Stimulated activated CD8-positive, alpha-beta memory T cell treated with anti-CD3 and anti-CD28 coated beads, Interleukin-2, amount 100 ng/mL, for 48 hours (primary cell): ENCODE measurements at places on chromosomes 2 and 18.

DNA sequence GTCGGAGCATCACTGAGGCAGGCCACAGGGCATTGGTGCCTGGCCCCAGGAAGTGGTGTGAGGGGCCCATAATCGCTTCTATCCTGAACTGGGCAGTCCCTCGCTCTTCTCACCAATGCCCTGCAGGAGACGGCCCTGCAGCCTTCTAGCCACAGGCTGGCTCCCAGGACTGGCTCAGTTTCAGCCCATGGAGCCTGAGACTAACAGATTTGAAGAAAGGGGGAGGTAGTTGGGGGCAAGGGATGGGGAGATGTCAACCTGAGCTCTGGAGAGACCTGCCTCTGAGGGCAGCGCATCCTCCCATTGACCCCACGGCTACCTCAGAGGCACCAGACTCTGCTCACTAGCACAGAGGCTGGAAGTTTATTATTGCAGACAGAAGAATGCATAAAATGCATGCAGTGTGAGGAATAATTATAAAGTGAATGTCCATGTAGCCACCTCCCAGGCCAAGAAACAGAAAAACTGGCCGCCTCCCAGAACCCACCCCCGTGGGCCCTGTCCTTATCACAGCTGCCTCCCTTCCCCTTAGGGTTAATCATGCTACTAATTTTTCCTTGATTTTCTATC, 1.4 kb downstream of the TOGARAM2 start:
- no peak for DNase-seq

DNA sequence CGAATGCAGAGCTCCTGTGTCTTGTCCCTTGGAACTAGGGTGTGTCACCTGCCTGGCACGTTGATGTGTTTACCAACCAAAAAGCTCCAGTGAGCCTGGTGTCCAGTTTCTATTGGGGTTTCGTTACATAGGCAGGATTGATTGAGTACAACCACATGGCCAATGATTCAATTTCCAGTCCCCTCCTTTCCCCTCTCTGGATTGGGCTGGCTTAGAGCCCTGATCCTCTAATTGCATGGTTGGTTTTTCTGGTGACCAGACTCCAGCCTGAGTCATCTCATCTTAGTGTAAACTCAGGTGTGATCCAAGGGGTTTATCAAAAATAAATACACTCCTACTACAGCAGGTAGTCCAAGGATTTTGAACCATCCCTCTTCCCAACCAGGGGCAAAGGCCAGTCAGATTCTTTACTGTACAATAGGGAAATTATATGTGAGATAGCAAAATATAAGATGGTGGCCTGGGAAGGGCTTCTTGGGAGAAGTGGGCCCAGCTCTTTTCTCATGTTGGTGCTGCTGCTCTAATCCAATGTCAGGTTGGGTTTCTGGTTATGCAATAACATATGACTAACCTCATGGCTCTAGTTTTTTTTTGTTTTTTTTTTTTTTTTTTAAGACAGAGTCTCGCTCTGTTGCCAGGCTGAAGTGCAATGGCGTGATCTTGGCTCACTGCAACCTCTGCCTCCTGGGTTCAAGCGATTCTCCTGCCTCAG, 64.7 kb upstream of the MGAT5 start:
- DNase-seq, result no peak

DNA sequence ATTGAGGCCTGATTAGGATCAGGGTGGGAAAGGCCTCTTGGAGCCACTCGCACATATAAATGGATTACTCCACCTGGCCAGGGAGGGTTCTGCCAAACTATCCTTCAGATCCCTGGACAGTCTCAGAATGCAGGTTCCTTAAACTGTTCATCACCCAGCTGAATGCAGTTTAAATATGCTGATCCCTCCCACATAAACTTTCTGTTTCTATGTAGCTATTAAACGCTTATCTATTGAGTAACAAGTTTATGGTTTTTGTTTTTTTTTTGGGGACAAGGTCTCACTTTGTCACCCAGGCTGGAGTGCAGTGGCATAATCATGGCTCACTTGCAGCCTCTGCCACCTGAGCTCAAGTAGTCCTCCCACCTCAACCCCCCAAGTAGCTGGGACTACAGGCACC, 1.9 kb downstream of the CAD start:
- DNase-seq, result no peak

DNA sequence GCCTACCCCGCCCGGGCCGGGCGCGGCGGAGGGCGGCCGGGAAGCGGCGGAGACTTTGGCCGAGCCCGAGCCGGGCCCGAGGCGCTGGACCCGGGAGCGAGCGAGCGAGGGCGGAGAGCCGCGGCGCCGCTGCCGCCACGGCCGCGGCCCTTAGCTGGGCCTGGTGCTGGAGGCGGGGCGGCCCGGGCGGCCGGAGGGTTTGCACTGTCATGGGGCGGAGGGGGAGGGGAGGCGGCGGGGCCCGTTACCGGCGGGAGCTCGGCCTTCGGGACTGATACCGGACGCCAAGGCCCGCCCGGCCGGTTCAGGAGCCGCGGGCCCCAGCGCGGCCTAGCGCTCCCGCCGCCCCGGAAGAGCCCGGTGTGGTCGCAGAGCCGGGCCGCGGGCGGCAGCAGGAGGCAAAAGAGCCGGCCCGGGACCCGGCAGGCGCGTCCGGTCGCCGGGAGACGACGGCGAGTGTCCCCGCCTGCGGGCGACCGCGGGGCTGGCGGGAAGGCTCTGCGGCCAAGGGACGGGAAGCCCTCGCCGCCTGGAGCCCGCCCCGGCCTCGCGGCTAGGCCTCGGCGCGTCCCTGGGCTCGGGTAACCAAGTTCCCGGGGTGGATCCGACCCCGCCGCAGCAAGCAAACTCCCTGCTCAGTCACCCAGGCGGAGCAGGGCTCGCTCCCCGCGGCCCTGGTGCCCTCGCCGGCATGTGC, 697 bp downstream of the KCMF1 start:
- DNase-seq, result peak; percentile 49

GRCh38 chr2:164617466-164617865, 3.8 kb downstream of the GRB14 start:
- DNase-seq, result no peak

DNA sequence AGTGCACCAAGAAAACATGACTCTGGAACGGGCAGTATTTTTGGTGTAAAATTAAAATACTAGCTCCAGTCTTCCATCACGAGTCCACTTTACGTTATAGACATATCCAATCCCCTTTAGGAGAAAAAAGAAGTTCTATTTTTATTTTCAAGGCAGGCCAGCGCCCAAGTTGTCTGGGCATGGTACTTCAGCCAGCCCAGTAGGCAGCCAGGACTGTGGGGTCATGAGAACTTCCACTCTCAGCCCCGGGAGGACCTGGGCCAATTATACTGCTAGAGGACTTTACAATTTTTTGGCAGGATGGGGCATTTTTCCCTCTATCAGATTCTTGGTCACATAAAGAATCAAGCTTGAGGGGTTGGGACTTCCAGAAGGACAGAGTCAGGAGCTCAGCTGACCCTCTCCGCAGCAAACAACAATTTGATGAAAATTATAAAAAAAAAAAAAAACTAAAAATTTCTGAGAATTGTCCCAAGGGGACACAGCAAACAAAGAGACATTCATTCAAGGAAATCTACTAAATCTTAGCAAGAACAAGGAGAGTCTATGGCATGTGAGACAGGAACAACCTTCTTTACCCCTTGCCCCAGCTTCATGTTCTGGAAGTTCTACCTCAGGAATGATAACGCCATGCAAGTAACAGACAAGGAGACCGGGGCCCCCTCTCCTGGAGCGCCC, 37.3 kb upstream of the B3GNT2 start:
- DNase-seq, result no peak

DNA sequence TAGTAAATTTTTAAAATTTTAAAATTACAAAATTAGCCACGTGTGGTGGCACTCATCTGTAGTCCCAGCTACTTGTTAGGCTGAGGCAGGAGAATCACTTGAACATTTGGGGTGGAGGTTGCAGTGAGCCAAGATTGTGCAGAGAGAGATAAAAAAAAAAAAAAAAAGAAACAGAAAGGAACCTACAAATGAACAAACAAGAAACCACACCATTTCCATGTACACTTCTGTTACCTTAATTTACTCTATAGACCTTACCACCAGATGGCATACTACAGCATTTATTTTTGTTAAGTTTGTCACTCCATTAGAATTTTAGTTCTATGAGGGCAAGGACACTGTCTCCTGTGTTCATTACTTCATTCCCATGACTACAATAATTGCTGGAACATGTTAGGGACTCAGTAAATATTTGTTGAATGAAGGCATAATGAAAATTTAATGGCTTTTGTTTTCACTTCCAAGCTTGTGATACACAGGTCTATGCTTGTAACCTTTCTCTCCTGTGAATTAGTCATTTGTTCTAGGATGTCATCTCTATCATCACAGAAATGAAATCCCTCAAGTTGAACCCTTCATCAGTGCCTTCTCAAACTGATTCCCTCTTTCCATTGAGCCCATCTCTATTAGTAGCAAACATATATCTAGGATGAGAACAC, 76.0 kb downstream of the ARHGAP15 start:
- no peak for DNase-seq

DNA sequence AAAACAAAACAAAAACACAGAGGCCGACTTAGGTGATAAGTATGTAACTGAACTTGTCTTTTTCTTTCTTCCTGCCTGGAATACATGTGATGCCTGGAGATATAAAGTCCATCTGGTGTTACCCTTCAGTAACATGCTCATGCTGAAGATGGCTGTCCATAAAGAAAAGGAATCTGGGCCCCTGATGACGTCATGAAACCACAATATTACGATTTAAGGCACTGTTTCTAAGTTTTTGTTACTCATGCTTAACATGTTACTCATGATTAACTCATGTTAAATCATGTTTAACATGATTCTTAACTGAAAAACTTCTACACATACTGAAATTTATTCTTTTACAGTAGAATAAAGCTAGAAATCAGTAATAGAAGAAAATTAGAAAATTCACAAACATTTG, 49.0 kb downstream of the STRADB start:
- DNase-seq, result no peak

DNA sequence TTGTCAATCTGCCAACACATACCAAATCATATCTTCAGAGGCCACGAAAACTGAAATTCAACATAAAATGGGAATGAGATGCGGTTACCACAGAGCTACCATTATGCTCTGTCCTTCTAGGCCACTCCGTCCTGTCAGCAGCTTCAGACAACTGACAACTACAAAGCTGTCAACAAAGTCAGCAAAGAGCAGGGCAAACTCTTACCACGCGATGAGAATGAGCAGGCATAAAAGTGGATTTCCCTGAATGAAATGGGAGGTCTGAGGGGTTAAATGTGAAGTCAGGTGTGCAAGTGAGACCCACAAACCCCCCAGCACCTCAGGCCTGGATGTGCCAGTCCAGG, 130.1 kb downstream of the LNPK start:
- no peak for DNase-seq

- DNase-seq, result no peak
Measured at GRCh38 chr2:170189757-170190156, 11.8 kb downstream of the MYO3B start.

DNA sequence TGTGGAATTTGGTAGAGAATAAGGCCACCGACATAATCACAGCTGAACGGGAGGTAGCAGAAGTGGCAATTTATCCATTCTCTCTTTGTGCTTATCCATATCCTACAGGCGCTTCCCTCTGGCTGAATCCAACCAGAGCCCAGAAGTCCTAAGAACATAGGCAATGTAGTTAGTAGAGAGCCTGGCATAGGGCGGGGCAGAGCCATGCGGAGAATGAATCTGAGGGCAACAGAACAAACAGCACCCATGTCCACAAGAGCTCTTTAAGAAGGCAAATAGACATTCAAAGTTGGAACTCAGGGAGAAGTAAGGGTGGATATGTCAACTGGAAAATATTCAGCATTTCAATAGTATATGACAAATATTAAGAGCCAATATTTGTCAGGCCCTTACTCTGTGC, 305.9 kb upstream of the VWC2L start:
- DNase-seq, result no peak

GRCh38 chr2:42246562-42246961, 77.4 kb downstream of the EML4 start:
- no peak for DNase-seq

- DNase-seq, result no peak
Measured at GRCh38 chr2:236558036-236558435, 11.6 kb upstream of the ACKR3 start.

DNA sequence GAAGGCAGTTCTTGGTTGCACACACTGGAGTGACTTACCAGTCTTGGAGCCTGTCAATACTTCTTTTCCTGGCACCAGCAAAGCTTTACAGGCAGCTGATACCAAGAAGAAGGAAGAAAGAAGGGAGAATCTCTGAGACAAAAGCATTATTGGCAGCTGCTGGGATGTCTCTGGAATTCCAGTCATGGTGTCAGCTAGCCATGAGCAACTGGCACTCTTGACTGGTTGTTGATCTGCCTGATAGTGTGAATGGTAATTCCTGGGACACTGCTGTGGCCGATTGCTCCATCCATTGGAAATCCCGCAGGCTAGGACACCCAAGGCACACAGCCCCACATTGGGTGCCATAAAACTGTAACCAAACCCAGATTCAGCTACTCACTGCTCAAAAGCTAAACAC, 17.8 kb upstream of the SPAG16 start:
- no peak for DNase-seq

- DNase-seq, result no peak
Measured at GRCh38 chr2:217681791-217682190, 321.0 kb downstream of the TNS1 start.

DNA sequence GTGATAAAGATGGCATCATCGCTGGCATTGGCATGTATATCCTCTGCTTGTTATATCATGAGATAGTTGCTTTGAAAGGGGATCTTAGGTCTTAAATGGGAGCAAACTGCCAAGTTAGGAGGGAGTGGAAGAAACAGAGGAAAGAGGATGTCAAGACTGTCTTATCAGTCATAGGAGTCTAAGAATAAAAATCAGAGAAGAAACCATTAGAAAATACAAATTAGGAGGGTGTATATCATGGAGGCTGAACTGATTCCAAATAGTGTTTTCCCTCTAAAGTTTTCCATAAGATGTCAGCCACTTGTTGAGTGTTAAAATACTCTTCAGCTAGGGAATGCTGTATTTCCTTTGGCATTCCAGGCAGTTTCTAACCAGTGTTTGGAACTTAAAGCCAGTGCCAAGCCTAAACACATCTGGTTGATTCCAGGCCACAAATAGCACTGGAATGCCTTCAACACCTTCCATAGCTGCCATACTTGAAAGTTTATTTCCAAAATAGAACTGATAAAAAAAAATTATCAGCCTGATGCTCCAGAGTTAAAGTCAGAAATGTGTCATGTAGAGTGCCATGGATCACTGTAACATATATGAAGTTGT, 129.4 kb downstream of the ZEB2 start:
- DNase-seq, result no peak

GRCh38 chr2:235685024-235685721, 191.3 kb downstream of the AGAP1 start:
- no peak for DNase-seq

- no peak for DNase-seq
Measured at GRCh38 chr2:146438246-146438645, 1406.6 kb upstream of the ACVR2A start.

DNA sequence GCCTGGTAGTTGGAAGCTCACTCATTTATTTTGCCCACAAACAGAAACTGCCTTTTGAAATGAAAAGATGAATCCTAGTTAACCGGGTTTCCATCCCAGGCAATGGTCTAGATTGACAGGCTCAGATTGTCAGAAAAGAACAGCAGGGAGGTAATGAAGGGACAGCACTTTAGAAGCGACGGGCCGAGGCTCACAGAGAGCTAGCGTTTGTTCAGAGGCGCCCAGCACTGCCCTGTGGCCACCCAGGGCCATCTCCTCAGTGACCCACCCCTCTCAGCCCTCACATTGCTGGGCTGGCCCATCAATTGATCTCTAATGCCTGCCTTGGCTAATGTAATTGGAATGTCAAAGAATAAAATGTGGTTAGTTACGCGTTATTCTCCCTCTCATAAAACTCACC, 304.8 kb downstream of the CDCA7 start:
- DNase-seq, result no peak
